ENCODE measurements at places on chromosomes 2 and 18.

GRCh38 chr18:48915626-48916425, 34.9 kb downstream of the SMAD7 start:
- no peak for DNase-seq

DNA sequence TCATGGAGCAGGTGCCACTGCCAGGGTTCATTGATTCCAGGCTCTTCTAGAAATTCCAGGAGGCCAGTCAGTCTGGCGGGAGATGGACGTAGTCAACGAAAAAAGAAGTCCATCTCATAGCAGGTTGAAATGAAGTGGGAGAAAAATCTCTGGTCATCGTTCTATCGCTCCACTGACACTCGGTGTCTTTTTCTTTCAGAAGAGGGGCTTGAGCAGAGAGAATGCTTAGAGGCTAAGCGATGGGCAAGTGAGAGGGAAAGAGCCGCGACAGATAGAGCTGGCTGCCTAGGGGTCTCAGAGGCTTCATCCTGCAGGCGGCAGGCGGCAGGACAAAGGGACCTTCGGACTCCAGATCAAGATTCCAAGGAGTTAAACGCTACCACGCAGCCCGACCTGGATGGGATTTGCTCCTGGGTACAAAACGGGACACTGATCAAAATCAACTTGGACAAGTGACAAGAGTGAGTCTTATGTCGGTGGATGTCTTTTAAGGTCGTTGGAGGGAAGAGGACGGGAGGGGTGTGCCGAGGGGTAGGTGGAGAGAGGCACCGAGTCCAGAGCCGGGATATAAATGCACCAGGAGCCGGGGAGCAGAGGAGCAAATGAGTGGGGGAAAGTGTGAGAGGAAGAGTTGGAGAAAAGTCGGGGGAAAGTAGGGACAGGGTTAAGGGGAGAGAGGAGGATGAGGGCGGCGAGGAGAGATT, 677 bp upstream of the TMEM178A start:
- no peak for DNase-seq

DNA sequence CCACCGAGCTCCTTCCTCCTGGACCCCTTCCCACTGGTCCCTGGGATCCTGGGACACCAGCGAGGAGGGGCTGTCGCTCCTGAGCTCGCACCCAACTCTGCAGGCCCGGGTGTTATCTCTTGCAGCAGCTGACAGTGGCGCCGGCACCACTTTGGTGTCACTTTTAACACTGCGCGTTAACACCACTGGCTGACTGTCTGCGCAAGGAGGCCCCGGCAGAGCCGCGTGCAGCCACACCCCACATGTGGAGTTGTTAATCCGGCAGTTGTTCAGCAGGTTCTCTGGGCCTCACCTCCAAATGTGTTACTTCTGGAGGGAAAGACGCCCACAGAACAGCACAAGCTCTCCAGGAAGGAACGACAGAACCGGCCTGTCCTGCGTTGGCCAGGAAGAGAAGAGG, 155.0 kb upstream of the GLI2 start:
- no peak for DNase-seq

DNA sequence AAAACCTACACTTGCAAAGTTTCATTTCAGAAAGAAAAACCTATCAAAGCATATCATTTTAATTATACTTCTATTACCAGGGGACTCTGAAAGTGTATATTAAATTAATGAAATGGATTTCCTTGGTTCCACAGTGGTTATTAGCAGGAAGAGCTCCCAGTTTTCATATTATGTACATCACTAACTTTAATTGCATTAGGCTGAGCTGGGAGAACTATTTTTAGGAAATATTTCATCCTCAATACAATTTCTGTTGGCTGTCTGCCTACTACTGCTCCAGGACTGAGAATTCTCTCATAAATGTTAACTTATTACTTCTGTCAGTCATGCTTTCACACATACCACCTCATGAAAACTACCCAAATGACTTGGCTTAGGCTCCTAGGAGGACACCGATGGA, 301.4 kb downstream of the CMPK2 start:
- DNase-seq = no peak

DNA sequence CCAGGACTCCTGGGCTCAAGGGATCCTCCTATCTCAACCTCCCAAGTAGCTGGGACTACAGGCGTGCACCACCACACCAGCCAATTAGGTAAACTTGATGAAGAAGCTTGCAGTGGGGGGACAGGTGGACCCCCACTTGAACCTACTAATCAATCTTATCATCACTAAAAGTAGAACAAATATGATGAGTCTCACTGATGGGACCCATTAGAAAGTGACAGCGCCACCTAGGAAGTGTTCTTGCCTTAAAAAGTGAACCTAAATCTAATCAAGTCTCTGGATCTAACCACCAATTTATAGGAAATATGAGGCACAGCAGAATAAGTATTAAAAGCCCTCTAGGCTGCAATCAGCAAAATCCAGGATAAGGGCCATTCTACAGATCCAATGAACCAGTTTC, 79.2 kb downstream of the BIN1 start:
- no peak for DNase-seq

DNA sequence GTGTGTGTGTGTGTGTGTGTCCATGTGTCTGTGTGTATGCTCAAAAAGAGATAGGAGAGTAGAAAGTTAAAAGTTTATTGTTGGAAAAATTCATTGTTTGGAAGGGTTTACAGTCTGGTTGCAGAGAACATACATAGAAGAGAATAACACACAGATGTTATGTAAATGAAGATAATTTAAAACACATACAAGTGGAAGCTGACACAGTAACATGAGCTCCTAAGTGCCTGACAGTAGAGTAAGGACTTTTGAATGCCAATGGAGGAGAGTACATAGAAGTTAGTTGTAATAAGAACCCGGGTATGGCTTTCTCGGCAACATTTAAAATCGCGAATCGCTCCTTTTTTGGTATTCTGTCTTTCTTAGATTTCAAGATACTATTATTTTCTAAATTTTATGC, 137.0 kb upstream of the FANCL start:
- DNase-seq = no peak

GRCh38 chr2:237128026-237128703, 42.5 kb downstream of the COPS8 start:
- no peak for DNase-seq

GRCh38 chr18:32373995-32374394, 96.7 kb downstream of the GAREM1 start:
- DNase-seq = no peak

- no peak for DNase-seq
These were observed 29.0 kb downstream of the FMNL2 start for GRCh38 chr2:152363936-152364335.

DNA sequence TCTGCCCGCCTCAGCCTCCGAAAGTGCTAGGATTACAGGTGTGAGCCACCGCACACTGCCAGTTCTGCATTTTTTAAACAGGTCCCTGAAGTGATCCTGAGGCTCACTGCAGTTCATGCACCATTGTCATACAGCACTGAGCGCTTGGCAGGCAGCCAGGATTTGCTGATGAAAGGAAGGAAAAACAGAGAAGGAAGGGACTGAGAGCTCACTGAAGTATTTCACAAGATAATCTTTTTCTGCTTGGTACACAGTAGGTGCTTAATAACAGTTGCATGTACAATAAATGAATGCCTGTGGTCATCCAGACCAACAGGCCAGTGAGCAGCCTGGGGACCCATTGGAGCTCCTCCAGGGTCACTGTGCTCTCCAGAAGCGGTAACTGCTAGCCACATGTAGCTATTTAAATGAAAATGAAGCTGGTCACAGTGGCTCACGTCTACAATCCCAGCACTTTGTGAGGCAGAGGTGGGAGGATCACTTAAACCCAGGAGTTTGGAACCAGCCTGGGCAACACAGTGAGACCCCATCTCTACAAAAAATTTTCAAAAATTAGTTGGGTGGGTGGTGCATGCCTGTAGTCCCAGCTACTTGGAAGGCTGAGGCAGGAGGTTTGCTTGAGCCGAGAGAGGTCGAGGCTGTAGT, 33.1 kb upstream of the SMAD7 start:
- no peak for DNase-seq

GRCh38 chr2:190205657-190206056, 114.0 kb downstream of the HIBCH start:
- no peak for DNase-seq
